ENCODE measurements at places on chromosomes 4 and X. TPM values are rescaled to one million over a fixed set of nuclear protein-coding genes. Genes with fewer than 3 reads are reported as not detected.
A peak's percentile ranks its signal among the peaks of the same experiment; 100 is the strongest.

- DNase-seq = no peak
These were observed 17.1 kb downstream of the SPON2 start for GRCh38 chr4:1155314-1155713.

- no peak for DNase-seq
These were observed 121.7 kb downstream of the TLL1 start for GRCh38 chr4:165994701-165995100.

GRCh38 chr4:52019936-52020657, at the start of gene LRRC66:
LRRC66 (minus strand) TSS chr4:52020363; CDS start chr4:52017613, 2,750 bp downstream.
- no peak for DNase-seq

DNA sequence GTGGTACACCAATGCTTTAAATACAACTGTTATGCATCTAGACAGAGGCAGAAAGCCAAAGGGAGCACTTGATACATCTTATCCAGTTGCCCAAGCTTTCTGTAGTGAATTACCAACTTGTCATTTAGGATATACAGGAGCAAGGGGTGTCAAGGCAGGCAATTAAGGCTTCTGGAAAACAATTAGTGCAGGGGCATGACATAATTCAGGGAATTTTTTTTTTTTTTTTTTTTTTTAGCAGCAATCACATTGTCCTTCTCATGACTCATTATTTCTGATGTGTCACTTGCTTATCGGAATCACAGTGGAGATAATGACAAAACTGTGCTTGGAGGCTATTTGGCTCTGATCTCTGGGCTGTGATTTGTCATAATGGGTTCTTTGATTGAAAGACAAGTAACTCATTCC, 259.5 kb downstream of the ARHGAP24 start:
- no peak for DNase-seq

DNA sequence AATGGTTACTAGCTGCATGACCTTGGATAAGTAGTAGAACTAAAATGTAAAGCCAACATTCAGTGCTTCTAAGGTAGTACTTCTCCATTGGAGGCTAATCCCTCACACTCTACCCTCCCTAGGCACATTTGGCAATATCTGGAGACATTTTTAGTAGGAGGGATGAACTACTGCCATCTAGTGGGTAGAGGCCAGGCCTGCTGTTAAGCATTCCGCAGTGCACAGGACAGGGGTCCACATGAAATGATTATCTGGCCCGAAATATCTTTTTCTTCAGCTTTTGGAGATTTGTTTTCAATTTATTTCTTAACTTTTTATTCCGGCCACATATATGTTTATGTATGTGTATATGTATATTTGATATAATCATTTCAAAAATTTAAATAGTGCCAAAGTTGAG, 36.0 kb upstream of the SPANXC start:
- no peak for DNase-seq

DNA sequence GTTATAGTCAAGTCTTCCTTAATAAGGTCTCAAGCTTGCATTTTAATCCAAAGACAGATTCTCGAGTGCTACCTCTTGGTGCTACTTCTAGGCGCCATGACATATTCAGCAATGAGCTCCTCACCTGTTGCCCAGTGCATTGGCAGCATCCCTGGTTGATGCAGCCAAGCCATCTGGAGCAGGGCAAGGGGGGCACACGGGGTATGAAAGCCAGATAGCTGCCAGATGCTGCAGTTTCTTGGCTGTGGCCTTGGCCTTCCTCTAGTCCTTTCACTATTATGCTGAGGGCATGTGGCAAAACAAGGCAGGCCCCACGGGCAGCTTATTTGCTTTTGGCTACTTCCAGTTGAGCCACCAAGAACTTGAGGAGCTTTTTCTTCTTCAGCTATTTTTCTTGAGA, 168.6 kb upstream of the PGRMC2 start:
- DNase-seq = no peak

DNA sequence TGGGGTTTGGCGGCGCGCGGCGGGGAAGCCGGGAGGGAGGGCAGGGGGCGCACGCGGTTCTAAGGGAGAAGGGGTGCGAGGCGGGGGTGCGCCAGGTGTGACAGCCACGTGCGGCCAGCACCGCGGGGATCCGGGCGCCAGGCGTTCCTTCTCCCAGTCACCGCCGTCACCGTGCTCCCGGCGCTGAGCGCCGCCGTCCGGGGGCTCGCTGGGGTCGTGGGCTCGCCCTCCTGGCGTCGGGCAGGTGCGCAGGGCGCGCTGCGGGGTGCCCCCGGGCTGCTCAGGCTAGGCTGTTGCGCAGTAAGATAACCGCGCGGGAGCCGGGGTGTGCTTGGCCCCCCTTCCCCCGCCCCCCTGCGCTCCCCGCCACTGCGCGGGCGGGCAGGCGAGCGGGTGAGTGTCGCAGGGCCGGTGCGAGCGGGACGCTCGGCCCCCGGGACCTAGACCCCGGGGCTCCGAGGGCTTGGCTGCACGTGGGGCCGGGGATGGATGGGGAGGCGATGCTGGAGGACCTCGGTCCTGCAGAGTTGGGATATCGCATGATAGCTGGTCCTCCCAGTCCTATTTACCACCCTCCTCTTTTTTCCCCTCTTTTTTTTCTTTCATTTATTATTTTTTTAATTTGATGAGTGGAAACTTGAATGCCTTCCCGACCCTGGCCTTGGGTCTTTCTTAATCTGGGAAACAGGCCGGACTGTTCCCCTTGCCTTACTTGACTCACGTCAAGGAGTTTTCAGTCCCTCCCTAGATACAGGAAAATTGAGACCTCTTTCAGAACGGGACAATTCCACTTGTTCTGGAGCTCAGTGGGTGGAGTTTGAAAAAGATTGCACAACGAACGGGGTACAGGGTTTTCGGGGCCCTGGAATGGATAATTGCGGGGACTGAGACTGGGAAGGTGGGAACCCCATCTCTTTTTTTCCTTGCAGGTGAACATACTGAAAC, 797 bp downstream of the TXLNG start:
- DNase-seq = peak; percentile 46

GRCh38 chr4:97938141-97938540, 205.1 kb downstream of the STPG2 start:
- DNase-seq = no peak

DNA sequence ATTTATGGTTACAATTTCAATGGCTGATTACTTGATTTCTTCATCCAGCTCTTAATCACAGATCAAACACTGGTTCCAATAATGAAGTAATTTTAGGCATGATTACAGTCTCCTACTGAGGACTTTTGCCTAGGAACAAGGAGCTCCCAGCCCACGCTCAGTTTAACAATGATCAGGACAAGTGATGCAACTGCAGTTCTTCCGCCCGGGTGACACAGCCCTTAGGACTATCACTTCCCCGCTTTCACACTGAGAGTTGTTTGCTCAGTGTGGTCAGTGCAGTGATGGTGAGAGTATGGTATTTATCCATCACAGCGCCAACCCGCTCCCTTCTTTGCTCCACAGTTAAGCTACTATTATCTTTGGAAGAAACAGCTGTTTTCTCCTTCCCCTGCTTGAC, 203.2 kb upstream of the MBNL3 start:
- no peak for DNase-seq

DNA sequence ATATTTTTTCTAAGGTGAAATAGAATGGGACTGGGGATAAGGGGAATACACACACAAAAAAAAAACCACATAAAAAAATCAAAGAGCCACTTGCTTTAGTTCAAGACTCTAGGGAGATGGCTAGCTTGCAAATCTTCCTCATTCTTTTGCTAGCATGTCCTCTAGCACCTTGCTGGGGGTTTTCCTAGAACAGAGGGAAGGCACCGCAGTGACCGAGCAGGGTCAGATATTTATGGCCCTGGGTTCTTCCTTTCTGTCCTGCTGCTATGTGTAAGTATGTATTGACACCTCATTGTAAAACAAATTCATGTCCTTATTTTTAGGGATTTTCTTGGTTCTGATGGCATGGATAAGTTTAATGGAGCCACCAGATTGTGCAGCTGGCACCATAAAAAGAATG, 81.2 kb downstream of the SHISA3 start:
- no peak for DNase-seq

GRCh38 chr4:81531410-81531809, 59.7 kb upstream of the RASGEF1B start:
- no peak for DNase-seq

GRCh38 chr4:52676536-52676935, 17.4 kb upstream of the USP46 start:
- DNase-seq = no peak

DNA sequence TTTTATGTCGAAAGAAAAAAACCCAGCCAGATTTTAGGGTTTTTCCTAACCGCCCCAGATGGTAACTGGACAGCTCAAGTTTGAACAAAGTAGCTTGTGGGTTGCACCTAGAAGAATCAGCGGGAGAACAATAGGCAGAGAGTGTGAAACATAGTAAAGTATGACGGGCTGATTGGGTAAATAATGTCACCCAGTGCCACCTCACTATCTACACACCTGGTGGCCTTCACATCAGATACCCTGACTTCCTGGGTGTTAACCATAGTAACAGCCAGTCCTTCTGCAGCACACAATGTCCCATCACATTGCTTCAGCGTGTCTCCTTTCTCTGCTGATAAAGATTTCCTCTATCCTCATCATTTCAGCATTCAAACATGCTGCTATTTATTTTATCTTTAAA, 159.1 kb upstream of the HS3ST1 start:
- no peak for DNase-seq

- peak; percentile 55 for DNase-seq
These were observed at the start of gene BGN for GRCh38 chrX:153494541-153495361. BGN (plus strand) TSS chrX:153494980; CDS start chrX:153504632, 9,652 bp downstream.

- DNase-seq = no peak
These were observed 202.4 kb downstream of the RTL9 start for GRCh38 chrX:110561034-110561433.

- DNase-seq = no peak
These were observed 360.5 kb downstream of the MID1IP1 start for GRCh38 chrX:39161611-39162255.

DNA sequence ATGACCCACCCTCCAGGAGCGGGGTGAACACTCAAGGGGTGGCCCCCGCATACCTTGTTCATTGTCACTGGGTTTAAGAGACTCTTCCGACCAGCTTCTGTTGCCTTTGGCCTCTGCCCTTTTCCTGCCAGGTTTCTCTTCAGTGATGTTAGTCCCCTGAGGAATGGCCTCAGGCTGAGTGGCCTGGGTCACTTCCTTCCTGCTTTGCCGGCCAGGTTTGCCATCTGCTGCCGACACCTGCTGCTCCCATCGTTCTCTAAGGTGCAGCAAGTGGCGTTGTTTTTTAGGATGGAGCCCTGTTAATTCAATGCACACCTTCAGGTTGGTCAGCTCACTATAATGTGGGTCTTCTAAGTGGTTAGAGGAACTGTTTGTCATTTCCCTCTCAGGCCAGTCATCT, 34.2 kb downstream of the BCOR start:
- DNase-seq = no peak

GRCh38 chr4:8192748-8193738, 6.0 kb upstream of the SH3TC1 start:
- no peak for DNase-seq

GRCh38 chr4:69750346-69750745, 10.1 kb downstream of the SULT1B1 start:
- no peak for DNase-seq

DNA sequence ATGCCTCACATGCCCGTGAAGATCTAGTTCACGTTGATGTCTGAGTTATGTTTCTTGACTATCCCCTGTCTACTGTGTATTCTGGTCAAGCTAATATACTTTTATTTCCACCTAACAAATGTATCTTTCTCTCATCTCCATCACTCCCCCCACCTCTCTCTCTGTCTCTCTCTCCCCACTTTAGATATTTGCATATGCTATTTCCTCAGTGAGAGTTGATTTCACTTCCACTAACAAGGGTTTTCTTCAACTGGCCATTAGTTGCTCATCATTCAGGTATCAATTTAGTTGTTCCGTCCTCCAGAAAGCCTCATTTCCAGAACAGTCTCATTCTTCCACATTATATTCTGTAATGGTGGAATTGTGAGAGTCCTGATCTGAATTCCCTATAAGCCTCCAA, 1777.8 kb upstream of the TENM3 start:
- no peak for DNase-seq

- peak; percentile 33 for DNase-seq
These were observed at the start of gene MAGEB1 for GRCh38 chrX:30246769-30247489. MAGEB1 (plus strand) TSS chrX:30247146; CDS start chrX:30250494, 3,348 bp downstream.

DNA sequence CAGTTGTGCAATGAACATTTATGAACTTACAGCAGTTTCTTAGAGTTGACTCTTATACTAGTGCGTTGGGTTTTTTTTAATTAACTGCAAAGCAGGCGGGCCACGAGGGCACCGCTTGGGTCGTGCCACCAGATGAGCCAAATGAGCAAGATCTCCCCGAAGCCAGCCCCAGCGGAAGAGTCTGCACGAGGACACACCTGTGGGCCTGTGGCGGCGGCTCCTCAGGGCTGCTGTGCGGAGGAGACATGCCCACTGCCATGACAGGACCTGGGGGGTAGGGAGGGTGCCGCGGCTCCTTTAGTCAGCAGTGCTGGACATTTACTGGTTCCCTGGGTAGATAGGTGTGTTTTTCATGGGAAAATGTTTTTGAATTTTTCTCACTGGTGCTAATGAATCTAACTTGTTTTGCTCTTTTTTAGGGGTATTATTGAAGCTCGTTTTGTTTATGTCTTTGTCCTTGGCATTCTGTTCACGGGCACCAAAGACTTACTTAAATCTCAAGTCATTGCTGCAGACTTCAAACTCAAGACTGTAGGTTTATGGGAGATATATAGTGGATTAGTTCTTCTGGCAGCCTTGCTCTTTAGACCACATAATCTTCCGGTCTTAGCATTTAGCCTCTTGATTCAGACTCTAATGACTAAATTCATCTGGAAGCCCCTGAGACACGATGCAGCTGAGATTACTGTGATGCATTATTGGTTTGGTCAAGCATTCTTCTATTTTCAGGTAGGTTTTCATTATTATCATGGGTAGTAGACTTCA, 31.2 kb downstream of the PIGG start:
- DNase-seq = no peak

DNA sequence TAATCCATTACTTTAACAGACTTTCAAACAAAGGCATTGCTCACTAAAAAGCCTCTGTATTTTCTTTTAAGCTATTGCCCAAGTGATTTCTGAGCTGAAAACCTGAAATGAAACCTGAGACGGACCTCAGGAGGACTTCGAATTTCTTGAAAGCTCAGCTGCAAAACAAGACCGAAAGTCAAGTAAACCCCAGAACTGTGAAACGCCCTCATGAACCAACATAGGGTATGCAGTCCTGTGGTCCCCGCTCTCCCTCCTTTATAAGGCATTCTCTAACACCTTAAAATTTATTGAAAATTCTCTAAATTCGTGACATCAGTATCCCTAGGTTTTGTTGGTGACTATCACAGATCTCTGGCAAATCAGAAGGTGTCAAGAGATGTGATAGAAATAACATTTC, 91.8 kb downstream of the SHISA3 start:
- DNase-seq = no peak

GRCh38 chr4:155207534-155208257, 740 bp upstream of the NPY2R start:
- peak; percentile 52 for DNase-seq

GRCh38 chrX:129585691-129586090, 45.6 kb downstream of the OCRL start:
- DNase-seq = no peak

BTC gene
- total RNA-seq = 0.11 TPM

IL13RA2 gene
- not detected for total RNA-seq

MAP9 gene
- total RNA-seq = 18.9 TPM

P2RY4 gene
- not detected for total RNA-seq

TCEAL2 gene
- 15.1 TPM for total RNA-seq

NDNF gene
- total RNA-seq = 1.6 TPM

All from H1 (cell line).